ENCODE measurements at places on chromosomes 6 and 20.

- H3K4me1 ChIP-seq = no peaks in the 10 kb centered on the region
- H3K27me3 ChIP-seq = no peaks in the 10 kb centered on the region
- DNase-seq = no peak
- H3K36me3 ChIP-seq = no peaks in the 10 kb centered on the region
- H3K27ac ChIP-seq = no peak overlapping the region
These were observed 55.6 kb downstream of the FRK start for GRCh38 chr6:116004841-116005815.

DNA sequence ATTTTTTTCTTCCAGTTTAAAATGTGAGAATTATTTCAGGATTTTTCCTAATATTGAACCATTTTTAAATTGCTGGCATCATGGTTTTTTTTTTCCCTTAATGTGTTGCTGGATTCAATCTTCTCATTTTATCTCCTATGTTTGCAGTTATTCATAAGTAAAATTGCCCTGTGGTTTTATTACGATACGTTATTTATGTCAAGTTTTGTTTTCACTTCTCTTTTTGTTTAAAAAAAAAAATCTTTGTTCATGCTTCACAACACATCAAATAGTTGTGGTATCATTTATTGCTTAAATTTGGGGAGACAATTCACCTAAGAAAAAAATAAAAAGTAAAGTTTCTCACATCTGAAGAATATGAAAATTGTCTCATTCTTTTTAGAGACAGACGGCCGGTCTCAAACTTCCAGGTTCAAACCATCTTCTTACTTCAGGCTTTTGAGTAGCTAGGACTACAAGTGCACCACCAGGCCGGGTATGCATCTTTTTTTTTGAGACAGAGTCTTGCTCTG, 239.3 kb upstream of the ID4 start:
- H3K27ac ChIP-seq = no peak overlapping the region
- no peak for DNase-seq
- H3K4me1 ChIP-seq = no peaks in the 10 kb centered on the region
- no peaks in the 10 kb centered on the region for H3K36me3 ChIP-seq
- no peak overlapping the region for H3K4me3 ChIP-seq

DNA sequence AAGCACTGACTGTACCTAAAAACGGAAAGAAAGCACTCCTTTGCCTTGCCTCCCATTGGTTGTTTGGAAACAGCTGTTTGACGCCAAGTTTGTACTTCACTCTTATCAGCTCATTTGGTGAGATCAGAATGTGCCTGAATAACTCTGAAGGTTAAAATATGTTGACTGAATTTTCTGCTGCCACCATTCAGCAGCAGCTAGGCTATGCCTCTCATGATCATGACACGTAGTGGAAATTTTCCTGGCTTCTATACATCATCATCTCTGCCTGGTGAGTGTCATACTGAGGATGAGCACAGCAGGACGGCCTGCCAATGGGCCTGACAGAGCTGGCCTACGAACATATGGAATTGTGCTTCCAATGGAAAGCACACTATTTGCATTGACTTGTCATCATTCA, 704.9 kb upstream of the CITED2 start:
- peak overlapping the region; percentile 52 for H3K27ac ChIP-seq
- no peak overlapping the region for H3K4me3 ChIP-seq
- H3K36me3 ChIP-seq = no peaks in the 10 kb centered on the region
- no peaks in the 10 kb centered on the region for H3K27me3 ChIP-seq
- H3K4me1 ChIP-seq = peaks cover 7% of the 10 kb centered on the region

DNA sequence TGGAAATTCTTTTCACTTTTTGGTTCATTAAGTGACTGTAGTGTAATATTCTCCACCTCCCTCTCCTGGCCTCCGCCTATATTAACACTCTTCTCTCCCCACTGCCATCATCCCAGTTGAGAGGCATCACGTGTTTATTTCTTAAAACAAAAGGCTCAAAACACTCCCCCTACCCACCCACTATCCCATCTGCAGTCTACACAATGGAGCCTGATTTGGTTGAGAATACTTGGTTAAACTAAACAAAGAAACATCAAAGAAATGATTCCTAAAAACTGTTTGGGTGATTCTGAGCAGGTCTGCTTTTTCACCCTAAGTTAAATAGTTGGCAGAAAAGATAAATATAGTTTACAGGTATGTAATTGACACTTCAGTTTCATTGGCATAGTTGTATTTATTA, 5.9 kb downstream of the TFAP2B start:
- H3K4me1 ChIP-seq = no peaks in the 10 kb centered on the region
- H3K36me3 ChIP-seq = no peaks in the 10 kb centered on the region
- DNase-seq = no peak
- peaks cover 42% of the 10 kb centered on the region for H3K27me3 ChIP-seq
- no peak overlapping the region for H3K4me3 ChIP-seq
- peak overlapping the region; percentile 98 for H3K27ac ChIP-seq

DNA sequence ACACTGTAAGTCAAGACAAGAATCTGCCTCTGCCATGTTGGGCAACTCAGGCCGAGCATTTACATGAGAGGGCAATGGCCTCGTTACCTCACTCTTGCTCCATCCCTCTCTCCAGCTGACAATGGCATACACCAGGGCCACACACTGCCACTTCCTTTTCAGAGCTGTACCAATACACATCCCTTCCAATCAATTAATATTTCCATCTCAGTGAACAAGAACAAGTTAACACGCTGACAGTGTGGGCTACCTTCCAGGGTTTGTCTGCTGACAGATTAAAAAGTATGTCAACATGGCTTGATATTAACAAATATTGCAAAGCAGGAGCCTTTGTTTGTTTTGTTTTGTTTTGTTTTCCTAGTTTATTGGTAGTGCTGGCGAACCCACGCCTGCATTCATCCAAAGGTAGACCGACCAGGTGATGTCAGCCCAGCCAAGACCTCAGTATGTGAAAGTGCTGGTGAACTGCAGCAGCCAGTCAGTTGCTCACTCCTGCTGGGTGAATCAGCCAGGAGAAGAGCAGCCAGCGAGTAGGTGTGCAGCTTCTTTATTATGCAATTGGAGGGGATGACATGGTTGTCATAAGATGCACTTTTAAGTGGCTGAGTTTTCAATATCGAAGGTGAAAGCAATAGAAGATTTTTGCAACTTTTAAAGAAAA, 487.3 kb upstream of the JARID2 start:
- H3K4me1 ChIP-seq = no peaks in the 10 kb centered on the region
- no peaks in the 10 kb centered on the region for H3K36me3 ChIP-seq
- peak; percentile 35 for DNase-seq
- no peak overlapping the region for H3K4me3 ChIP-seq

GRCh38 chr6:80457439-80457933, 351.0 kb downstream of the BCKDHB start:
- no peak overlapping the region for H3K27ac ChIP-seq
- H3K27me3 ChIP-seq = no peaks in the 10 kb centered on the region
- no peak overlapping the region for H3K4me3 ChIP-seq
- no peaks in the 10 kb centered on the region for H3K4me1 ChIP-seq

DNA sequence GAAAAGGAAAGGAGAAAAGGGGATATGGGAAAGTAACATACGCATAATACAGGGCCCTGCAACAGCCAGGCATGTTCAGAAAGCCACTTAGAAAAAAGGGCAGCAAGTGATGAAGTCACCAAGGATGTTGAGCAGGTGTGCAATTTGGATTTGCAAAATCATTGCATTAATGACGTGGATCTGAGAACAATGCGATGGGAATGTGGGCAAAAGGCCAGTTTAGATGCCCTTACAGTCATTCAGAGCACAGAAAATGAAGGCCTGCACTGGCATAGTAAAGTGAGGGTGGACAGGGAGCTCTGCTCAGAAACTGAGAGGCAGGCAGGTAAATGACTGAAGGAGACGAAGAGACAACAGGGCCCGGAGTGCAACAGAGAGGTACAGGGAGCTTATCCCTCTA, 123.7 kb upstream of the NHSL1 start:
- no peak for DNase-seq
- H3K4me1 ChIP-seq = no peaks in the 10 kb centered on the region
- H3K27me3 ChIP-seq = no peaks in the 10 kb centered on the region
- no peak overlapping the region for H3K27ac ChIP-seq
- no peaks in the 10 kb centered on the region for H3K36me3 ChIP-seq
- H3K4me3 ChIP-seq = no peak overlapping the region

GRCh38 chr6:79694156-79694555, 63.0 kb downstream of the SH3BGRL2 start:
- H3K36me3 ChIP-seq = no peaks in the 10 kb centered on the region
- DNase-seq = no peak
- no peak overlapping the region for H3K4me3 ChIP-seq

DNA sequence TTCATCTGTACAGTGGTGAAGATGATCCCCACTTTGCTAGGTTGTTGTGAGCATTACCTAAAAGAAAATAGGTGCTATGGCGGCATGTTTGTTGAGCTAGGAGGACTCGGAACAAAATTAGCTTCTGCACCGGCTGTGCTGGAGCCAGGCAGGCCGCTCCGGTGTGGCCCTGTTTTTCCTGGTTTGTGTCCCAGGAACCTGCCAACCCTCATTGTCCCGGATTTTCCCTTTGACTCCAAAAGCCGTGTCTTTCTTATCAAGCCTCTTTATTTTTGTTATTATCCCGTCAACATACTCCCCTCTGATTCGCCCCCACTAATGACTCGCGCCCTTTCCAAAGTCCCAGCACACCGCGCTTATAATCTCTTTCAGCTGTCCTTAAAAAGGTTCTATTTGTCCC, 117.0 kb downstream of the MYLK4 start:
- peaks cover 3% of the 10 kb centered on the region for H3K4me1 ChIP-seq
- H3K4me3 ChIP-seq = peak overlapping the region; percentile 61

DNA sequence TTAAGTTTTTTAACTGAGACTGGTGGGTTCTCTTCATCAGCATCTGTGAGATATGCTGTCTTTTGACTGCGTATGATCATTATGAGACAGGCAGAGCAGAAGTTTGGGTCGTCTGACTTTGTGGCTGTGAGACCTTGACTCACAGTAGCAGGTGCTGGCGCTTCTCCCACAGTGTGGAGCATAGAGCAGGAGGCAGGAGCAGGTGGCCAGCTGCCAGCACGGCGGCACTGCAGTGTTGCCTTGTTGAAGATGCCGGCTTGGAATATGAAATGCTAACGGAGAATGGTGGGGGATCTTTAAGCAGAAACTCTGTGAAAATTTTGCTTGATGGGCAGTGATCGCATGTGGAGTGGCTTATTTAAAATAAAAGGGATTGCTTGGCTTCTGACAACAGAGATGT, 105.0 kb downstream of the TIAM2 start:
- no peak overlapping the region for H3K4me3 ChIP-seq
- H3K27me3 ChIP-seq = no peaks in the 10 kb centered on the region
- H3K36me3 ChIP-seq = no peaks in the 10 kb centered on the region
- H3K4me1 ChIP-seq = no peaks in the 10 kb centered on the region
- no peak for DNase-seq
- no peak overlapping the region for H3K27ac ChIP-seq

DNA sequence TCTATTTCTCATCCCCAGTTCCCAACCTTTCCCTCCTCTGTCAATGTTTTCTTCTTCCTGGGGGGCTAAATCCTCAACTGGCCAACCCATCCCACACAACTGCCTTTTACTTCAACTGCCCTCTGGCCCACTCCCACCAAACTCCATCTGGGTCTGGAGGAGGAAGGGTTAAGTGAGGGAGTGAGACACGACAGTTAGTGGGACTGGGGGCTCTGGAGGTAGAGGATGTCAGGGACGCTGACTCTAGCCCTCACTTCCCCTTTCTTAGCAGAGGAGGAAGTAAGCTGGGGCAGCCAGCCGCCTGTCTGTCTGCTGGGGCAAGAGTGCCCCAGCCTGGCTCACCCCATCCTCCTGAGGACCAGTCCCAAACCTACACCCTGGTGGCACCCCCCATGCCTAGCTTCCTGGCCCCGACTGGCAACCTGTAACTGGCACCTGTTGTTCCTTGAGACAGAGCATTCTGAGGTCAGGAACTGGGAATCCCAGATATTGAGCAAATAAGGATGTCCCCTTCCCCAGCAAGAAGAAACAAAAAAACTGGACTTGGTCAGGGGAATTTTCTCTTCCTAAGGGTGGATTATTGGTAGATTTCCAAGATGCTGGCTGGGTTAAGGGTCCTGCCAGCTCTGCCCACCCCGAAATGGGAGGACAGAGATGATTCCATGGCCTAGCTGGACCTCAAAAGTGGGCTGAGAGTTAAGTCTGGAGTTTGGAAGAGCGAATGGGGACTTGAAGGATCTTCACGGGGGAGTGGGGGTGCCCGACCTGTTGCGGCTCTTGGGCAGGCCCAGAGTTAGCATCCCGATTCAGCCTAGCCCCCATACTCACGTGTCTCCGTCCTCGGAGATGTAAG, 971 bp downstream of the NFKBIE start:
- H3K27me3 ChIP-seq = no peaks in the 10 kb centered on the region
- H3K27ac ChIP-seq = peak overlapping the region; percentile 86
- peak overlapping the region; percentile 74 for H3K4me3 ChIP-seq
- no peaks in the 10 kb centered on the region for H3K36me3 ChIP-seq
- peaks cover 15% of the 10 kb centered on the region for H3K4me1 ChIP-seq

DNA sequence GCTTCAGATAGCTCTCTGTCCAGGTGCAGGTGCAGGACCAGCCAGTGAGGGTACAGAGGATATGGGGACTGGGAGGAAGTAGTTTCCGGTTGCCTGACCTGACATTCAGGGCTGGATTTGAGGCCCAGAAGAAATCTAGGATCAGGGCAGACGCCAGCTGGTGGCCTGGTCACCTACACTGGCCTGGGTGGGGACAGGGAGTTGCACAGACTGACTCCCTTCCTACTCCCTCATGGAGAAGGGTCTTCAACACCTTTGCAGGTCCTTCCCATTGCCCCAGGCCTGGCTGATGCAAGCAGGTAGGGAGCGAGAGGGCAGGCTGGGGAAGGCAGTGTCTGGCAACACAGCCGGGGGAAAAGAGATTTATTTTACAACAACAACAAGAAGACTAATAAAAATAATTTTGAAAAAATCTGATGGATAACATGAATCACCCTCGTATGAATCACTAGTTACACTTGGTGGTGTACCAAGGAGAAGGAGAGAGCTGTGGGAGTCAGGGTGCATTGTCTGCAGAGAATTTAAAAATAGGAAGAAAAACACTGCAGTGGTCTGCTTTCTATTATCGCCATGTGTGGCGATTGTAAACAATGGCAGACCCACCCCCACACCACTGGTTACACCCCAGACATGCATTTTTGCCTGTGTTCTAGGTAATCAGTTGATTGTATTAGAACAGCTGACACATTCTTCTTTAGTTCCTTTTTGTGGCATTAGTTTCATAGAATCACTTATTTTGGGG, 62.3 kb upstream of the SNX9 start:
- H3K27me3 ChIP-seq = no peaks in the 10 kb centered on the region
- H3K27ac ChIP-seq = peak overlapping the region; percentile 79
- H3K36me3 ChIP-seq = no peaks in the 10 kb centered on the region
- peaks cover 17% of the 10 kb centered on the region for H3K4me1 ChIP-seq
- no peak for DNase-seq

- H3K27ac ChIP-seq = no peak overlapping the region
- H3K36me3 ChIP-seq = no peaks in the 10 kb centered on the region
- H3K27me3 ChIP-seq = no peaks in the 10 kb centered on the region
- H3K4me3 ChIP-seq = no peak overlapping the region
These were observed 832.3 kb downstream of the C6orf118 start for GRCh38 chr6:164477101-164477500.

DNA sequence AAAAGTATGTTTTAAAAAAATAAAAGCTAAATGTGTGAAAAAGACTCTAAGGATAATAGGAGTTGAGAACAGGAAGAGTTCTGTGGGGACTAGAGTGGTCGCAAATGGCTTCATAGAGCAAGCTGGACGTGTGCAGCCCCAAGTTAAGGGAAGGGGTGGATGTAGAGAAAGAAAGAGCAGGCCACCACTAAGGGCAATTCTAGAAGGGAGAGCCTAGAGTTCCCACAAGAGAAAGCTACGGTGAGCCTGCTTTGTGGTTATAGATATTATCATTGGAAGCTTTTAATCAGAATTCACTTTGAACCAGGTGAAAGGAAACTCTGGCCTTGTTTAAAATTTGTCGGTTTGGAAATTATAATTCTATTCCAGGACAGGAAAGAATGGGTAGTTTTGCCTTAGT, 101.6 kb downstream of the HIVEP2 start:
- no peak for DNase-seq

GRCh38 chr20:18984238-18985200, 170.9 kb downstream of the SCP2D1 start:
- no peak overlapping the region for H3K4me3 ChIP-seq
- no peak overlapping the region for H3K27ac ChIP-seq
- no peaks in the 10 kb centered on the region for H3K4me1 ChIP-seq
- no peaks in the 10 kb centered on the region for H3K27me3 ChIP-seq
- no peak for DNase-seq
